Retina (tissue), 1 donor: ENCODE measurements at places on chromosomes 13 and 19.

- DNase-seq, result no peak
Observed at GRCh38 chr19:38836159-38836982, 4.8 kb upstream of the ECH1 start.

DNA sequence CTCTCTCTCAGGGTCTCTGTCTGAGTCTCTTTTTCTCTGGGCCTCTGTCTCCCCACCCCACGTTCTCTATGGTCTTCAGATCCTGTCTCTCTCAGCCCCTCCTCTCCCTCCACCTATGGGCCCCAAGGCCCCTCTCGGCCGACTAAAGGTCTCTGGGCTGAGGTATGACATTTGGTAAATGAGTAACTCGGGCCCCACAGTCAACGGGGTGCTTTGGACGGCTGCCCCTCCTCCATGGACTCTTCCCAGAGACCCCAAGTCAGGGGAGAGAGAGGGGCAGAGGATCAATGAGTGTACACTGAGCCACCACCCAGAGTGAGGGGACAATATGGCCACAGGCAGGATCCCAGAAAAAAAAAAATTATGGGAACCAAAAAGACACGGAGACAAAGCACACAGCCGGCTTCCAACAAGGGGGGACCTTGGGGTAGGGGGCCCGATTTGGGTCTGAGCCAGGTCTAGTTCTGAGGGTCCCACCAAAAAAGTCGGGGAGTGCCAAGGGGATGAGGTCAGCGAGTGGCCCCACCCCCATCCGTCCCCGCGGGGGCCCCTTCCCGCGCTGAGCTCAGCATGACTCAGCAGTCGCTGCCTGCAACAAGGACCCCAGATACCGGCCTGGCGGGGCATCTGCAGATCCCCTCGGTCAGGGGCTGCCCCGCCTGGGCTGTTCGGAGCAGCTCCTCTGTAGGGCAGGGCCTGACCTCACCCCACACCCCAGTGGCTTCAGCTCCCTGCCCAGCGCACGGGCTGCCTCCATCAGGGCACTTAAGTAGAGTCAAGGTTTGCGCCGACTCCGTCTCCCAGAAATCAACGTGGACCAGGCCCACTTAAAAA lies 1.5 kb upstream of the FTL start:
- peak; percentile 73 for DNase-seq

DNA sequence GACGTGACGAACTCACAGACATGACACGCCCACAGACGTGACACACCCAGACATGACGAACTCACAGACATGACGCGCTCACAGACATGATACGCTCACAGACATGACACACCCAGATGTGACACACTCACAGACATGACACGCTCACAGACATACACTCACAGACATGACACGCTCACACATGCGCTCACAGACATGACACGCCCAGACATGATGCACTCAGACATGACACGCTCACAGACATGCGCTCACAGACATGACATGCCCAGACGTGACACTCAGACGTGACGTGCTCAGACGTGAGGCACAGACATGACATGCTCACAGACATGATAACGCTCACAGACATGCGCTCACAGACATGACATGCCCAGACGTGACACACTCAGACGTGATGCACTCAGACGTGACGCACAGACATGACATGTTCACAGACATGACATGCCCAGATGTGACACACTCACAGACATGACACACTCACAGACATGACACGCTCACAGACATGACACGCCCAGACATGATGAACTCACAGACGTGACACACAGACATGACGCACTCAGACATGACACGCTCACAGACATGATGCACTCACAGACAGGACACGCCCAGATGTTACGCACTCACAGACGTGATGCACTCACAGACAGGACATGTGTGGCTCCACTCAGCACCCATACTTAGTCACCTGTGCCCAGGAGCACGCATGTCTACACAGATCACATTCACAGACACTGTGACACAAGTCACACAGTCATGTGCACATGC lies 8.1 kb downstream of the ERFL start:
- DNase-seq, result no peak

GRCh38 chr19:7997809-7998480 lies 7.5 kb downstream of the ELAVL1 start:
- DNase-seq, result no peak

DNA sequence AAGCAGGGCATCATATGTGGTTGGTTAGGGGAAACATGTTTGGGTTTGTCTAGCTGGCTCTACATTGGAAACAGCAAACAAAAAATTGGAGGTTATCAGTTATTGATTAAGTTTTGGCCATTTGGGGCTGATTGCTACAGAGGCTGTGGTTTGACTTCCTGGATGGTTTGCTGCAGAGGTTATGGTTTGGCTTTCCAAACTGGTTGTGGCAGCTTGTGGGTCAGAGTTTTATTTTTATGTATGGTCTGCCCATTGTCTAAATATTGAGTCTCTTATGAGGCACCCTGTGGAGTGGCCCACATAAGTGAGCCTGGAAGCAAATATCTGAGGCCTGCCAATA lies 261.6 kb downstream of the GPC5 start:
- no peak for DNase-seq

- DNase-seq, result no peak
Observed at GRCh38 chr19:6062961-6063575, 47.2 kb downstream of the RFX2 start.

DNA sequence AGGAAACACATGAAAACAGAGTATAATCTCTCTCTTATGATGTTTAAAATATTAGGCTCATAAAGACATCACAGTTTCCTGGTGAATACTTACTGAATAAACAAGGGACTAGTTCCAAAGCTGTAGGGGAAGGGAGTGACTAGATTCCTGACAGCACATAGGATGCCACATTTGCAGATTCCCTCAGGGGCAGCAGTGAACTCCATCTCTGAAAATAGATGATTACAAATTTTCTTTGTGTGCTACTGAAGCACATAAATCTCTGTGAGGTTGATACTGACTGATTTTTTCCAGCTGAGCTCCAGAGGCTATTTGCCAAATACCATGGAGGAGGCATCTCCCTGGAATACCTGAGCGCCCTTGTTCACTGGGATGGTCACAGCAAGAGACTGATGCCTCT lies 77.3 kb downstream of the FGF9 start:
- no peak for DNase-seq

GRCh38 chr13:113404366-113404722 lies 40.4 kb upstream of the GRTP1 start:
- no peak for DNase-seq

DNA sequence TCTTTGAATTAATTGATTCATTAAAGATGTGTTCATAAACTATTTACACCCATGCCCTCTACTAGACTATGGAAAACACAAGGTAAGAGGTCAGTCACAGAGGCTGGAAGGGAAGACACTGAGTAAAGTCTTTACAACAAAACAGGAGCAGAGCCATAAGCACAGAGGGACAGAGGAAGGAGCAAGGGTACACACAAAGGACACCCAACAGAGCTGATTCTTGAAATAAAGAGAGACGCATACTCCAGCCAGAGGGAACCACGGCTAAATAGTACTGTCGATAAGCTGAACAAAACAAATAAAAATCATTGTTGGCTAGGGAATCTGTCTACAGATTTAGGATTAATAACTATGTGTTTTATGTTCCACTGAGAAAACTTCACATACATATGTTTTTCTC lies 289.2 kb downstream of the EFNB2 start:
- DNase-seq, result no peak

- no peak for DNase-seq
Observed at GRCh38 chr13:39224671-39225240, 186.5 kb downstream of the NHLRC3 start.

GRCh38 chr19:58466089-58466759 lies 656 bp upstream of the ZNF324 start:
- no peak for DNase-seq

- DNase-seq, result peak; percentile 46
Observed at GRCh38 chr19:33767898-33768413, 28.7 kb upstream of the KCTD15 start.

DNA sequence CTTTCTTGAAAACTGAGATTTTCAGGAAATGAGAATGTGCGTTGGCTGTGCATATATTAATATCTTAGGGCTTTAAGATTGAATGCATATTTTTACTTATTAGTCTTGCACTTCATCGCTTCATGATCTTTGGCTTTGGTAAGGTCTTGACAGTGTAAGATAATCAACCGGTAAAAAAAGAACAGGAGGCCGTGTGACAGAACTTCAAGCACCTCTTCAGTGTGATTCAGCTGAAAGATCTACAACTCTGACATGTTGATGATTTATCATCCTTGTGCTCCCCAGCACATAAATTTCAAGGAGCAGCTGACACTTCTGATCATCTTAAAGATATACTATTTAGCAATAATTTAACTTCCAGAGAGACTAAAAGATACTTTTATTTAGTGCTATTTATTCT lies 195.1 kb downstream of the HS6ST3 start:
- DNase-seq, result no peak

GRCh38 chr19:41795031-41795461 lies 1.3 kb upstream of the CEACAM3 start:
- DNase-seq, result peak; percentile 42

- no peak for DNase-seq
Observed at GRCh38 chr19:20482721-20483120, 82.9 kb downstream of the ZNF737 start.

- peak; percentile 50 for DNase-seq
Observed at GRCh38 chr13:76884186-76884906, 1.9 kb downstream of the KCTD12 start.

DNA sequence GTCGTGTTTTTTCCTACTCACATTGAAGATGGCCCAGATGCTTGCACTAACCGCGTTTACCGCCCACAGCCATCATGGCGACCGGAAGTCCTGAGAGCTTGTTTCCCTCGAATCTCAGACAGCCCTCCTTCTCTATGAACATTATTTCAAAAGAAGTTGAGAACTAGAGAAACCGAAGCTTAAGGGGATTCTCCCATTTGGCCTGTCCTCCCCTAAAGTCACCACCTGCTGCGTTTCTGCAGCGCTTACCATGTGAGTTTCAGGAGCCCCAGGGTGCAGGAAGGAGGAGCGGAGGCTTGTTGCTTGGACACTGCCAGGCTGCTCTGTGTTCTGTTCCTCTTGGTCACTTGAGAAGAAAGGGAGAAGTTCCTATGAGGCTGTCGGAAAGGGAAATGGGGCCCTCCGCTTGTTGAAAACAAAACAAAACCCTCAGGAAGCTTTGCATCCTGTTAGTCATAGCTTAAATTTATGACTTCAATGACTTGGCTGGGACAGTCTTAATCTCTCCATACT lies 6.2 kb downstream of the CARD8 start:
- DNase-seq, result no peak

DNA sequence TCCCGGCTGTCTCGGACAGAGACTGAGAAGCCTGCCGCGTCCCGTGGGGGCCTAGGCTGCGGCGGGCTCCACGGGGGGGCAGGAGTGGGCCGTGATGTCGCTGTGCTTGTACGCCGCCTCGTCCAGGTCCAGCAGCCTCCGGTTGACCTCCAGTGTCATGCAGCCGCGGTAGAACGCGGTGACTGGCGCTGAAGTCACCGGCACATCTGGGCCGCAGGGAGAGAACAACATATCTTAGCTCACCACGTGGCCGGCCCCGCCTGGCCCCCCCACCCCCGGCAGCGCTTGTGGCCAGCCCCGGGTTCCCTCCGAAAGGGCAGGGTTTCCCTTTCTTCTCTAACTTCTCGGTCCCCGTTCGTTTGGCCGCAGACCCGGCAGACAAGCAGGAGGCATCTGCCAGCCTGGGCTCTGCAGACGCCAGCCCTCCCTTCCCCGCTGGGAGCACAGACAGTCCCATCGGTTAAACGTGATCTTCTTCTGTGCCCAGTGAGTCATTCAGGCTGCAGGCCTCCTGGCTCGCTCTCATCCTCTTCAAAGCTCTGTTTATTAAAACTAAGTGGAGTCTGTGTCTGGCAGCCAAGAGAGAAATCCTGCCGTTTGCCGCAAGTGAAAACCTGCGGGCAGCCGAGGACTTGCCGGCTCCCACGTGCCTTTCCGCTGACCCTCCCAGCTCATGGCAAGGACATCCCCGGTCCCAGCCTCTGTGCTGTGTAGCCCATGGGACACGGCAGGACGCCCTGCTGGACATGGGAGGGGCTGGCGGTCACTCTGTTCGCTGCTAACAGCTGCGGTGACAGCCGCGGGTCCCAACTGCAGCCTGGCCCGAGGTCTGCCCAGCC lies 42.8 kb downstream of the GAS6 start:
- DNase-seq, result peak; percentile 78

GRCh38 chr13:62875118-62875640 lies 1459.5 kb upstream of the PCDH20 start:
- DNase-seq, result no peak

- DNase-seq, result no peak
Observed at GRCh38 chr13:51818276-51818675, 14.3 kb upstream of the DHRS12 start.

- no peak for DNase-seq
Observed at GRCh38 chr13:110428313-110428712, 121.2 kb downstream of the COL4A2 start.

GRCh38 chr19:2457394-2458037 lies 757 bp upstream of the LMNB2 start:
- DNase-seq, result no peak
